Activated T-cell treated with anti-CD3 and anti-CD28 coated beads, Interleukin-2, amount 50 U/mL, for 4 hours (primary cell): ENCODE measurements at places on chromosomes 2 and 18. TPM values are rescaled to one million over a fixed set of nuclear protein-coding genes. Genes with fewer than 3 reads are reported as not detected.

GRCh38 chr18:55489034-55489986 lies 98.7 kb downstream of the TCF4 start:
- DNase-seq, result no peak

DNA sequence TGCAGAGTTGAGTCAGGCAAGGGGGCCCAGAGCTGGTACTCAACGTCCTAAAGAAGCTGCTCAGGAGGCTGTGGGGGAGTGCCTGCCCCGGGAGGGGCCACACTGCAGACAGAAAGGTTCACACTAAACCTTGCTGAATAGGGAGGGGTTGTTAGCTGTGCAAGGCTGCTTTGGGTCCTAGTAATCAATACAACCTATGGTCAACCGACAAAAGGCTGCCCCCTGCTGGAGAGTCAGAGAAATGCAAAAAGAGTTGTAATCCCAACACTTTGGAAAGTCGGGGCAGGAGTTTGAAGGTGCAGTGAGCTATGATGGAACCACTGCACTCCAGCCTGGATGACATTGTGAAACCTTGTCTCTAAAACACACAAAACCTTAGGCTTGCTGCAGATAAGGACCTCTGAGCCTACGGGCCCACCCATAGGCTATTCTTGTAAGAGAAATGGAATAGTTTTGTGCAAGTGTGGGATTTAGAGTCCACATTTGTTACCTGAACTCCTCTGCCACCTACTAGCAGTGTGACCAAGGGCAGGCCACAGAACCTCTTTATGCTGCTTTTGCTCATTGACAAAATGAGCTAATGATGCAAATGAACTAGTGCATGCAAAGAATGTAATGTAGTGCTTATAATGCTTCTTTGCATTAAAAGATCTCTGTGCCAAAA lies 81.5 kb downstream of the PRPF40A start:
- DNase-seq, result peak; percentile 62

DNA sequence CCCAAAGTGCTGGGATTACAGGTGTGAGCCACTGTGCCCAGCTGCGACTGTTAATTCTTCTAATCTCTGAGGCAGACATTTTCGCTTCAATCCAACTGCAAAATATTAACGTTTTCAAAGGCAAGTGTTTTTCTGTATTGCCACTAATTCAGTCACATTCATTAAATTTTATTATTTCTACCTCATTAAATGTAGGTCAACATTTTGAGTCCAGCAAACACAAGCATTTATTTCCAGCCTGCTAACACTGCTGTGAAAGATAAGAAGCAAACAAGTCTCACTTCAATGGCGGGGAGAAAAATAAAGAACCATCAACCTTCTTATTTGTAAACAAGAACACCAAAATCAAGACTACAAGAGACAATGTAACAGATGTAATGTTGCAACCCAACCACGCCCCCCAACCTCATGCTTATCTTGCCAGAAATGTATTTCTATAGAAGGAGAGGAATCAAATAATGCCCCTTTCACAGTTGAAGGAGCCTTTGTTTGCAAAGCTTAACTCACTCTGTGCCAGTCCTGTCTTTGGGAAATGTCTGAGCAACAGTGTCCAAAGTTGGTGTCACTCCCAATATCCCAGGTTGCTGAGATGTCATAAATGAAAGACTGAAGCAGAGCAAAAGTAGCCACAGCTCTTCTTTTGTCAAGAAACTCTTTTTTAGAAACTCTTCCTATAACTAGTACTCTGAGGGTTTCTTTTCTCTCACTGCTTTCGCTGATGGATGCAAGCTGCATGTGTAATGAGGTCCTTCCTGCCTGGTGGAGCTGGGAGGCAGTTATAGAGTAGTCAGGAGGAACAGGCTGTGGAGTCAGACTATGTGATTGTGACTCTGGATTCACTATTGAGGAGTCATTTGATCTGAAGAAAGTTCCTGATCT lies 8.6 kb downstream of the DOCK10 start:
- no peak for DNase-seq

DNA sequence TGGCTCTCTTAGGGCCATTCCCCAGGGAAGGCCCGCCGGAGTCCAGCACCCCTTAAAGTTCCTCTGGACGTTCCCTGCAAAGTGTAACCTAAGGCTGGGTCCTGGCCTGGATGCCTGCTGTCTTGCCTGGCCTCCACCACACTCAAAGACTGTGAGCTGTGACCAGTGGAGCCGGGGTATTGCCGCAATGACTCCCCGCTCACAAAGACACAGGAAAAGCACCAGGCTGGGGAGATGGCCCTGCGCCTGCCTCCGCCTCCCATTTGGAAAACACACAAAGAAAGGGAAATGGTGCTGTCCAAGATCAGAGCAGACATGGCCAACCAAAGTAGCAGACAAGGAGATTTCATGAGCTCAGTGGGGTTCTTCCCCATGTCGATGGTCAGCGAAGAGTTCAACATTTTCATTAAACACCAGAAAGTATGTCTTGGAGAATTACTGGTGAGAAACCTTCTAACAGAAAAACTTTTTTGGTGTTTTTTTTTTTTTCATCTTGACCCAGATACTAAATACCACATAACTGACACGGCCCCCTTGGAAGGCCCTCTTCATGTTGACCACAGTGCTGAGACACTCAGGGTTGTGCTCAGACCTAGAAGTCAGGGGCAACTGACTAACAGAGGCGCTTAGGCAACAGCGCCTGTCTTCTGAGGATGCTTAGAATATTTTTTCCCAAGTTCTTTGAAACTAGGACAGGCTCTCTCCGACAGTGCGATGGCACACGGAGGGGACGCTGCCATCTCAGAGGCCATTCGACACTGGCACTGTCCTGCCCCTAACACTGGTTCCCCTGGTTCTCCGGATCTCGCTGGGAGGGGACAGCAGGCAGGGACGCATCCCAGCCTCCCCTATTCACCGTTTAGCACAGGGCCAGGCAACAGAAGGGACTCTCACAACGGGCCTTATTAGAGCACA lies 226.4 kb upstream of the ID2 start:
- DNase-seq, result no peak

DNA sequence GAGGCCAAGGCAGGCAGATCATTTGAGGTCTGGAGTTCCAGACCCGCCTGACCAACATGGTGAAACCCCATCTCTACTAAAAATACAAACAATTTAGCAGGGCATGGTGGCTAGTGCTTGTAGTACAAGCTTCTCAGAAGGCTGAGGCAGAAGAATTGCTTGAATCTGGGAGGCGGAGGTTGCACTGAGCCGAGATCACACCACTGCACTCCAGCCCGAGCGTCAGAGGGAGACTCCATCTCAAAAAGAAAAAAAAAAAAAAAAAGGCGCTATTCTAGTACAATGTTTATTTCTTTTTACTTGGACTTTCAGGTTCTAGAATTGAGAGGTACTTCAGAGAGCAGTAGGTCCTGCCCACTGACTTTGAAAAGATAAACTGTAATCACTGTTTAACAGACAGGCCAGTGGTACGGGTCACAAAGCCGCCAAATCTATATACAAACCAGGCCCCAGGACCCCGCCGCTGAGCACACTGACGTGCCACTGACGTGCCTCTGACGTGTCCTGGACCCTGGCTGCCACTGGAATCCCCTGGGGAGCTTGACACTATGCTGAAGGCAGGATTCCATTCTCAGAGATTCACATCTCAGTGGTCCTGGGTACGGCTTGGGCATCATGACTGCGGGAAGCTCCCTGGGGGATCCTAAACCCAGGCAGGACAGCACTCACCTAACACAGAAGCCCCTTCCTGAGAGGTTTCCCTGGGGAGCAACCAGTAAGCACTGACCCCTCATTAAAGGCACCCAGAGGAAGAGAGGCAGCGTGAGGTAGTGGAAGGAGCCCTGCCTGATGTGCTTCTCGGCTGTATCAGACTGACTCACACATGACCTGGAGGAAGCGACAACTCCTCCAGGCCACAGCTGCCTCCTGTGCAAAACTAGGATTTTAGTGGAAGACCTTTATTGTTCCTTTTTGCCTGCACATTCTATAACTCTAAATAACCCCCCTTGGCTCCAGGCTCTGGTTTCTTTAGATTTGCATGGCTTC lies 197.8 kb upstream of the MEIS1 start:
- no peak for DNase-seq

DNA sequence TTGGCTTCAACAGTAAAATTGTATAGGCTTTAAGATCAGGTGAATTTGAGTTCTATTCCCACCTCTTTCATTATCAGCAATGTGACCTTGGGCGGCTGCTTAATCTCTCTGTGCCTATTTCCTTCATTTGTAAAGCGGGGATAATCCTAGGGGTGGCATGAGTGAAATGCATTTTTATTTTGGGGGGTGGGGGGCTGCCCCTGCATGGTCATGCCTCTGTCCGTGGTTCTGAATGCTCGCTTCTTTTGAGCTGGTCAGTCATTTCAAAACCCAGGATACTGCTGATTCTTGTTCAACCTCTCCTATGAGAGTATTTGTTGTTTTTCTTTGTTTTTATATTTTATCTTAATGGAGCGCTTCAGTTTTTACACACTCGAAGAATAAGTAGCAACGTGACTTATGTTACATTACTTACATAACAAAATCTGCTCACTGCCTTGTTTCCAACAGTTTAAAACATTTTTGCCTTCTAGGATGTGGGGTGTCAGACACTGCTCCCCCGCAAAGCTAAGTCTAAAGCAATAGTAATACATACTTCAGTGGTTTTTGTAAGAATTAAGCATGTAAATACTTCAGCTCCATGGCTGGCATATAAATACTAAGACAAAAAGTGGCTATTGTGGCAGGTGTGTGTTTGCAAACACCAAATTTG lies 152.6 kb upstream of the PELI1 start:
- no peak for DNase-seq

- no peak for DNase-seq
These were observed 103.9 kb upstream of the DCC start for GRCh38 chr18:52236131-52236530.

PLCD4 gene
- not detected for total RNA-seq
